ENCODE measurements at places on chromosomes 1 and 21.

DNA sequence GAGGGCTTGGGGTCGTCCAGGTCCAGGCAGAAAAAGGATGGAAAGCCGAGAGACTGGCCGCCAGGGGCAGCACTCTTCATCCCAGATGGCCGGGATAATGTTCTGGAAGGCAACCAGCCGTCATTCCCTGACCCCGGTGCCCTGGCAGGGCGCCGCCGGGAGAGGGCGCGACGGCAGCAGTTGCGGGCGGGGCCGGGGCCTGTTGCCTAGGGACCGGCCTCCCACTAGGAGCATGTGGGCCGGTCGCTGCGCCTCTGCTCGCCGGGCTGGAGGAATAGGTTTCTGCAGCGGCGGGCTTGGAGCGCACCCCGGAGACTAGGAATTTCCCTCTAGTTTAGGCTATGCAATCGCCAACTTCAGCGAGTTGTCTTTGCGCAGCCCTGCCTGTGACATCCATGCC is 11.0 kb downstream of the DMRTB1 start:
- DNase-seq, result no peak

DNA sequence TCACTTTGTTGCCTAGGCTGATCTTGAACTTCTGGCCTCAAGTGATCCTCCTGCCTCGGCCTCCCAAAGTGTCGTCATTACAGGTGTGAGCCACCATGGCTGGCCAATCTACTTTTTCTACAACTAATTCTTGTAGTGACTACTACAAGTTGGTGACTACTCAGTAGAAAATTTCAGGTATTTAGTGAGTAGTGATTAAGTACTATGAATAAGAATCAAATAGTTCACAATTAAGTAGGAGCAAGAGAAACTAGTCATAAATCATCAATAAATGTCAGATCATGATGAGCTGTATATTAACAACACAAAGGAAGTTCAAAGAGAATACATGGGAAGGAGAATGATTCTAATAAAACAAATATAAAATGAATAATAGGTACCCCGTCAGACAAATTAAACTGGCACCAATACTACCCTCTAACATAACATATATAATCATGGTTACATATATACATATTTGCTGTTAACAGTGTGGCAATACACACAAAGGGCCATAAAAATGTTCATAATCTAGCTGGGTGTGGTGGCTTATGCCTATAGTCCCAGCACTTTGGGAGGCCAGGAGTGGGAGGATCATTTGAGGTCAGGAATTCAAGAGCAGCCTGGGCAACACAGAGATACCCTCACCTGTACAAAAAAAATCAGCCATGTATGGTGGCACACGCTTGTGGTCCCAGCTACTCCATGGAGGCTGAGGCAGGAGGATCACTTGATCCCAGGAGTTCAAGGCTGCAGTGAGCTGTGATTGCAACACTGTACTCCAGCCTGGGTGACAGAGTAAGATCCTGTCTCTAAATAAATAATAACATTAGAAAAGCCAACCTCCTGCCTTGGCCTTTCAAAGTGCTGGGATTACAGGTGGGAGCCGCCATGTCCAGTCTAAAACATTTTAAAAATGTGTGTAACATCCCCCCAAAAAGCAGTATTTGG is 19.1 kb downstream of the YY1AP1 start:
- no peak for DNase-seq

GRCh38 chr1:53420341-53420740 is 38.9 kb upstream of the DMRTB1 start:
- no peak for DNase-seq

- no peak for DNase-seq
Observed at GRCh38 chr1:112906150-112906698, 49.8 kb downstream of the SLC16A1 start.

DNA sequence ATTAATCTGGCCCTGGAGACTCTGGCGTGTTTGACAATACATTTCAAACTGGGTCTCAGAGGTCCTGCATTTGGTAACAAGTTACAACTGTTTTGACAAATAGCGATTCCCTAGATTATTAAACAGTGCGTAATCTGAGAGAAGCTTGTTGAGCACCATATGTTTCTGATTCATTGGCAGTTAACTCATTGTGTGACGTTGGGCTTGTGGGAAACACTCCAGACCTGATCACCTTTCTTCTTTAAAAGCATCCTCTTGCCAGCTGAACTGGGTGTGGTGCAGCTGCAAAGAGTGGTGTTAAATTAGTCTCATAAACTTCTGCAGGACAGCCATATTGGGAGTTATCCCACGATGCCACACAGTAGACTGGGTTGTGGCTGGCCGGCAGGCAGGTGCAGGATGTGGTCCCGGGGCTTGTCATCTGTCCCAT is 82.7 kb downstream of the CDC7 start:
- DNase-seq, result peak; percentile 66

GRCh38 chr1:10989095-10989494 is 23.4 kb upstream of the TARDBP start:
- no peak for DNase-seq

DNA sequence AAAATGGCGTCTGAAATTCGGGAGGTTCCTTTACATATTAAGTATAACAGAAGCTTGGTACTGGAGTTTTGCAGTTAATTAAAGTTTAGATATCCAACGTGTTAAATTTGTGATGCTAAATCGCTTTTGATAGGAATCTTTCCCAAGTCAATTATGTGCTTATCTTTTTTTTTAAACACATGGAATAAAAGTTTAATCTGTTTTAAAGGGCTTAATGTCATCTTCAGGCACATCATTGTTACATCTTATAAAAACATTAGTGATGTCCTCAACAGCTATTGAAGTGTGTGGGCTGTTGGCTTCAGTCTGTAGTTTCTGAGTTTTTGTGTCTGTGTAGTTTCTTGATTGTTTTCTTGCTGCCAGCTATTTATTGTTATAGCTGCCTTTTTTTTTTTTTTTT is 5.3 kb downstream of the FMN2 start:
- DNase-seq, result no peak

- DNase-seq, result no peak
Observed at GRCh38 chr21:25080141-25080540, 527.1 kb downstream of the MRPL39 start.

DNA sequence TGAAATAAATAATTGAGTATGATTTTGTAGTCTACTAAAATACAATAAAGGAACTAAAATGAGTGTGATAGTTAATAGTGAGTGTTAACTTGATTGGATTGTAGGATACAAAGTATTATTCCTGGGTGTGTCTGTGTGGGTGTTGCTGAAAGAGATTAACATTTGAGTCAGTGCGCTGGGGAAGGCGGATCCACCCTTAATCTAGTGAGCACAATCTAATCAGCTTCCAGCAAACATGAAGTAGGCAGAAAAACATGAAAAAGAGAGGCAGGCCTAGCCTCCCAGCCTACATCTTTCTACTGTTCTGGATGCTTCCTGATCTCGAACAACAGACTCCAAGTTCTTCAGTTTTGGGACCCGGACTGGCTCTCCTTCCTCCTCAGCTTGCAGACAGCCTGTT is 1716.6 kb downstream of the MRPL39 start:
- DNase-seq, result no peak

- DNase-seq, result no peak
Observed at GRCh38 chr1:147825586-147825985, 65.2 kb upstream of the GJA5 start.

DNA sequence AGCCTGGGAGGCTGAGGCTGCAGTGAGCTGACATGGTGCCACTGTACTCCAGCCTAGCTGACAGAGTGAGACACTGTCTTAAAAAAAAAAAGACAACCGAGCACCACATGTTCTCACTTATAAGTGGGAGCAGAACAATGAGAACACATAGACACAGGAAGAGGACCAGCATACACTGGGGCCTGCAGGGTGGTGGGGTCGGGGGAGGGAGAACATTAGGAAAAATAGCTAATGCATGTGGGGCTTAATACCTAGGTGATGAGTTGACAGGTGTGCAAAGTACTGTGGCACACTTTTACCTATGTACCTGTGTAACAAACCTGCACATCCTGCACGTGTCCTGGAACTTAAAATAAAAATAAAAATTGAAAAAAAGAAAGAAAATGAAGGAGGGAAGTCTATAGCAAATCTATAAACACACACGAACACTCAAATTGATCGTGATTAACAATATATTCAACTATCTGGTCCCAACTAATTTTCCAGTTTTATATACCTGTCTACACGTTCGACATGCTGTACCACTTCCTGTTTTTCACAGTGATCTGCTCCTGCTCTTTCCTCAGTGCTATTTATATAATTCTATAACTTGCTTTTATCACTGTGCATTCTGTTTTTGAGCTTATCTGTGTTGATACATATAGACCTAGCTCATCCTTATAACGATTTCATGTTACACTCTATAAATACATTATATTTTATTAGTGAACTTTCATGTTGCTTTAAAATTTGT is 27.2 kb downstream of the AK5 start:
- DNase-seq, result no peak

- DNase-seq, result no peak
Observed at GRCh38 chr1:33275195-33275594, 18.9 kb downstream of the ZNF362 start.

DNA sequence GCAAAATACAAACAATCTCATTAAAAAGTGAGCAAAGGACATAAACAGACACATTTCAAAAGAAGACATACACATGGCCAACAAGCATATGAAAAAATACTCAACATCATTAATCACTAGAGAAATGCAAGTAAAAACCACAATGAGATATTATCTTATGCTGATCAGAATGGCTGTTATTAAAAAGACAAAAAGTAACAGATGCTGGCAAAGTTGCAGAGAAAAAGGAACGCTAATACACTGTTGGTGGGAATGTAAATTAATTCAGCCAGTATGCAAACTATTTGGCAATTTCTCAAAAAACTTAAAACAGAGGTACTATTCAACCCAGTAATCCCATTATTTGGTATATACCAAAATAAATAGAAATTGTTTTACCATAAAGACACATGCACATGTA is 32.2 kb upstream of the TNFSF18 start:
- no peak for DNase-seq

- no peak for DNase-seq
Observed at GRCh38 chr1:47696404-47696736, 258.5 kb downstream of the FOXD2 start.

DNA sequence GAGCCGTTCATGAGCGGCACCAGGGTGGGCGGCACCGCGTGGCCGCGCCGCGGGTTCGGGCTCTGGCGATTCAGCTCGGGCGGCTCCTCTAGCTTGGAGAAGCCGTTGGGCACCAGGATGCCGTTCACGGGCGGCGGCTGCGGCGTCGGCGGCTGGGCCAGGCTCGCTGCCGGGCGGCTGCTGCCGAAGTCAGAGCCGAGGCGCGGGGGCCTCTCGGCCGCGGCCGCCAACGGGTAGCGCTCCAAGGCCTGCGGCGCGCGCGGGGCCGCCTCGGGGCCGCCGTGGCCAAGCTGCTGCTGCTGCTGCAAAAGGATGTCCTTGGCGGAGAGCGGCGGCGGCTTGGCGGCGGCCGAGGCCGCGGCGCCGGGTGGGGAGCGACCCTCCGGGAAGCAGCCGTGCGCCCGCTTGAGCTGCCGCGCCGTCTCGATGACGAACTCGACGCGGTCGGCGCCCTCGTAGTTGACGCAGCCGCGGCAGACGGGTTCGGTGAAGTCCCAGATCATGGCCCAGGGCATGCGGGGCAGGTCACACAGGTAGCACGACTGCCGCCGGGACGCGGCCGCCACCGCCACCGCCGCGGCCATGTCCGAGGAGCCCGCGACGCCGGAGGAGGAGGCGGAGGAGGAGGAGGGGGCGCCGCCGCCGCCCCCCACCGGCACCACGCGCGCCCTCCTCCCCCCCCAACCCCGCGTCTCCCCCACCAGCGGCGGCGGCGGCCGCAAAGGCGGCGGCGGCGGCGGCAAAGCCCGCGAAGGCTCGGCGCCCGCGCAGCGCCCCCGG is 877 bp downstream of the IRF2BP2 start:
- no peak for DNase-seq

- no peak for DNase-seq
Observed at GRCh38 chr1:209775678-209776077, 8.7 kb downstream of the C1orf74 start.

Measured in NCI-H1105 treated with DMSO at 0.1 percent for 48 hours (cell line).